ENCODE measurements at places on chromosomes 12 and 14.
A peak's percentile ranks its signal among the peaks of the same experiment; 100 is the strongest.

GRCh38 chr12:122873540-122873939, 22.4 kb downstream of the VPS37B start:
- DNase-seq, result no peak
- H3K4me1 ChIP-seq, result peaks cover 22% of the 10 kb centered on the region
- H3K4me3 ChIP-seq, result no peak overlapping the region

GRCh38 chr12:128978067-128978466, 124.8 kb downstream of the GLT1D1 start:
- H3K27me3 ChIP-seq, result peaks cover 90% of the 10 kb centered on the region
- no peaks in the 10 kb centered on the region for H3K4me1 ChIP-seq
- H3K4me3 ChIP-seq, result no peak overlapping the region
- no peaks in the 10 kb centered on the region for H3K36me3 ChIP-seq
- no peak overlapping the region for H3K27ac ChIP-seq

DNA sequence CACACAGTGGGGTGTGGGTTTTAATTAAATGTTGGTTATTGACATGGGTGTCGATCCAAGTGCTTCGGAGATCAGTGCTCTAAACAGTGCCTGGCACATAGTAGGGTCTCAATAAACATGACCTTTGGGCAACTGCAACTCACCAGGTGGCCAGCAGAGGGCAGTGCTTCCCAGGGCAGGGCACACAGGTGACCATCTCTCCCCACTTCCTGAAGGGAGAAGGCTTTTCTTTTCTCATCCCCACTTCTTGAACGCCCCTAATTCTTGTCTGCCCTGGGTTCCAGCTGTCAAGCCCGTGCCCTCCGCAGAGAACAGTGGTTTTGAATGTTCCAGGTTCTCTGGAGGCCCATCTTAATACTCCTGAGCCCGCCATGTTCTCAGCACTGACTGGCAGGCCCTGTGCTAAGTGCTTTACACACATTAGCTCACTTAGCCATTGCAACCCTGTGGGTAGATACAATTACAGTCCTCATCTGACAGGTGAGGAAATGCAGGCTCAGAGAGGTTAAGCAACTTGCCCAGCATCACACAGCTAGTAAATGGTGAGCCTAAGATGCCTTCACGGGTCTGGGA, 16.3 kb downstream of the RAPGEF3 start:
- no peaks in the 10 kb centered on the region for H3K27me3 ChIP-seq
- H3K27ac ChIP-seq, result no peak overlapping the region
- DNase-seq, result peak; percentile 76
- peaks cover 13% of the 10 kb centered on the region for H3K4me1 ChIP-seq
- H3K4me3 ChIP-seq, result no peak overlapping the region
- H3K36me3 ChIP-seq, result no peaks in the 10 kb centered on the region

- peak; percentile 64 for DNase-seq
- peaks cover 15% of the 10 kb centered on the region for H3K4me1 ChIP-seq
- H3K4me3 ChIP-seq, result no peak overlapping the region
- no peaks in the 10 kb centered on the region for H3K27me3 ChIP-seq
- H3K27ac ChIP-seq, result peak overlapping the region; percentile 53
Measured at GRCh38 chr12:12510141-12510540, 52.5 kb downstream of the DUSP16 start.

DNA sequence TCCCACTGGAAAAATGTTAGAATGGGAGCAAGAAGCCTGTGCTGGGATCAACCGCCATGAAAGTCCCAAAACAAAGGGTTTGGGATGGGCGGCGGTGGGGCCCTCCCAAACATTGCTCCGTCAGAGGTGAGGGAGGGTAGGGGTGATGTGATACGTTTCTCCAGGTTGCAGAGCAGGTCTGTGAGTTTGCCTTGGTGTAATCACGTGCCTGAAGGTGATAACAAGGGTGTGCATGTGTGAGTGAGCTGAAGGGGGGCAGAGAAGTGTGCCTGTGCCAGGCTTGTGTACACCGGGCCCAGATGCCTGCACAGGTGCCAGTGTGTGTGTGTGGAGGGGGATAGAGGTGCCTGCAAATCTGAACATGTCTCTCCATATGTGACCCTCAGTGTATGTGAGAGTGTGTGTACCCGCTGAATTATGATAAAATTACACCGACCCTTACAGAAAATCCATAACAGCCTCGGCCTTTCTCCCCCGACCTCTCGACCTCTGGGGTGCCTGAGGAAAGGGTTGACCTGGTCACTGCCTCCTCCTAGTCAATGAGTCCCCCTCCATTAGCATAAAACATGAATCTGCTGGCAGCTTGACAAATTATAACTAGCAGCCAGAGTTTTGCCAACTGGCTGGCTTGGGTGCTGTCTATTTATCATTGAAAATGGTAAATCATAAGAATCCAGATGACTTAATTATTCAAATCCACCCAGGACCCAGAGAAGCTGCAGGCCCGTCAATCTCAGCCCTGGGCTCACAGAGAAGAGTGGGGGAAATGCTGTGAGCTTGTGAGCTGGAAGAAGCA, 55.6 kb downstream of the SMUG1 start:
- no peak overlapping the region for H3K27ac ChIP-seq
- no peaks in the 10 kb centered on the region for H3K36me3 ChIP-seq
- no peaks in the 10 kb centered on the region for H3K4me1 ChIP-seq
- DNase-seq, result no peak
- H3K27me3 ChIP-seq, result no peaks in the 10 kb centered on the region

- H3K4me1 ChIP-seq, result peaks cover 56% of the 10 kb centered on the region
- H3K27ac ChIP-seq, result no peak overlapping the region
- DNase-seq, result no peak
- no peaks in the 10 kb centered on the region for H3K36me3 ChIP-seq
- no peaks in the 10 kb centered on the region for H3K27me3 ChIP-seq
- no peak overlapping the region for H3K4me3 ChIP-seq
Measured at GRCh38 chr14:51445001-51445390, 204.9 kb downstream of the TMX1 start.
